ENCODE measurements at places on chromosomes 3 and 15.

GRCh38 chr3:16286161-16286560 is 21.1 kb downstream of the OXNAD1 start:
- peak; percentile 24 for DNase-seq

DNA sequence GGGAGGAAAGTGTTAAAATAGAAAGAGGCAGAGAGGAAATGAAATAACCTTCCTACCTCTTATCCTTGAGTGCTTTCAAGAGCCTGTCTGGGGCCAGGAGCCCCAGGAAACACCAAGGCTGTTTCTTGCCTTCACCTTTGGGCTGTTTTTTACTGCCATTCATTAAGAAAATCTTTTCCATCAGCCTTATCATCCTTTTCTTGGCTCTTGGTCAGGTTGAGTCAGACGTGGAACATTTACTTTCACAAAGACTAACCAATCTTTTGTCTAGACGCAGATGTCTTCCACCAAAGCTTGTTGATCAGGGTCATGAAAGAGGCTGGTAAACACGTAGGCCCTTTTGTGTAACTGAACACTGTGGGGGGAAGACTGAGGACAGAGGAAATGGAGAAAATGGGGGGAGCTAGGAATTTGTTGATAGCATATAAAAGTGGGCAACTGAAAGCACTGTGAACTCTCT is 151.0 kb upstream of the THBS1 start:
- peak; percentile 24 for DNase-seq

GRCh38 chr3:66747261-66747660 is 246.4 kb upstream of the LRIG1 start:
- DNase-seq, result no peak

- peak; percentile 79 for DNase-seq
Measured at GRCh38 chr3:42501681-42502428, 588 bp upstream of the VIPR1 start.

DNA sequence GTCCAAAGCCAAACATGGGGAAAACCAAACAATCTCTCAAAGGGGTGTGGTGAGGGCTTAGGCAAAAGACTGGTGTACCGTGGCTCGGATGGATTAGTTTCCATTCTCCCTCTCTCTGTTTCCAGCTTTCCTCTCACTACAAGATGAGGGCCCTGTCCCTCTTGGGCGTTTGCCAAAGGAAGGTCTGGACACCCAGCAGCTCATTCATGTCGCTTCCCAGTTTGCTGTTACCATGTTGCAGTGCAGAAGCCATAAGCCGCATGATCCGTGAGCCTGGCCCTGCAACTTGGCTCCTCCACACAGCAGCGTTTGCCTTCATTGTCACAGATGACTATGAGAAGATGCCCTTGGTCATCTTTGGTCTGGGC is 92.2 kb downstream of the APBA2 start:
- DNase-seq, result no peak

- no peak for DNase-seq
Measured at GRCh38 chr3:152843955-152844354, 9.0 kb downstream of the P2RY1 start.

- DNase-seq, result no peak
Measured at GRCh38 chr3:127083778-127084397, 101.0 kb downstream of the PLXNA1 start.

GRCh38 chr3:138032567-138032966 is 22.6 kb downstream of the CLDN18 start:
- DNase-seq, result no peak

GRCh38 chr15:77440378-77440999 is 19.8 kb downstream of the HMG20A start:
- peak; percentile 38 for DNase-seq

DNA sequence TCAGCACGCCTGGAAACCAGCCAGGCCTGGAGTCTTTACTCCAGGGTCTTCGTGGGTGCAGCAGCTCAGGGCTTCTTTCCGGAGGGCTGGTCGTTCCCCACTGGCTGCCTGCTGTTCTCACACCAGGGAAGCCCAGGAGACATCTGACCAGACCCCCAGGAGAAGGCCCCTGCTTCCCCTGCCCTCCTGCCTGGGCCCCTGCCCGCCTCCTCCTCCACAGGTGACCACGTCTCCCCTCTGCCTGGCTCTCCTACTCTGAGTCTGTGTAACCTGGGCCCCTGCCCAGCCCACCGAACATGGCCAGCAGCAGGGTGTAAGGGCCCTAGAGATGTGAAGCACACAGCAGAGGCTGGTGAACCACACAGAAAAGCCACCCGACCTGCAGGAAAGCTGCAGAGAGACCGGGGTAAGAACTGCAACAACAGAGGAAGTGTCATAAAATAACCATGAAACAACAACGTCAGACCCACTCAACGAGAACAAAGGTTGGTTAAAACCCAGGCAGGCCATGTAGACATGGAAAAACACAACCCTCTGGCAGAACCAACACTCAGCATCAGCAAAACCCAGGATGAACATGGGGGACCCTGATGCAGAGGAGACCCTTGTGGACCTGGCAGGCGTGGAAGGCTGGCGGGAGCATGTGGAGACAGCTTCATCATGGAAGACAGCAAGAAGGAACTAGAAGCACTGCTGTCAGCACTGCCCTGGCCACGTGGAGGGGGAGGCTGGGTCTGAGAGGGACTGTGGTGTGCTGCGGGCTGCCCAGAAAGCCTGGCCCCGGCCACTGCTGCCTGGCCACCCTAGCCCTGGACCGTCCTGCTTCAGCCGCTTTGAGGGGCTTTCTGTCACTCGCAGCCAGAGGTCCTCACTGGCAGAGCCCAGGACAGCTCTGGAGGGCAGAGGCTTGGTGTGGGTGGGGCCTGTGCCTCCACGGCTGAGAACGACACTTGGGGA is 20.4 kb downstream of the UROC1 start:
- no peak for DNase-seq

GRCh38 chr3:186653080-186653707 is 12.6 kb upstream of the HRG start:
- DNase-seq, result peak; percentile 63

DNA sequence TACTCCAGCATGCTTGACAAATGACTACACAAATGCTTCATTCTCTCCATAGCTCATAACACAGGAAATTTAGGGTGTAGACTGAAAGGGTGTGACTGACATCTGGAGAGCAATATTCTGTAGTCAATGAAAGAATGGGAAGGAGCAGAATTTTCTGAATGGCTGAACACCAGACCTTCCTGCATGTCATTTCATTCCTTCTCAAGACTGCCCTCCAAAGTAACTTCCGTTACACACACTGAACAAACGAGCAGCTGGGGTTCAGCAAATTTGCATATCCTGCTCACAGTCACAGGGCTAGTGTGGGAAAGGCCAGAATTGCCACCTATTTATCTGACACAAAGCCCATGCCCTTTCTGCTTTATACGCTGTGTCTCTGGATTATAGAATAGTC is 325.0 kb upstream of the CFAP20DC start:
- peak; percentile 43 for DNase-seq

- DNase-seq, result peak; percentile 67
Measured at GRCh38 chr3:32340039-32340438, 51.6 kb upstream of the CMTM7 start.

DNA sequence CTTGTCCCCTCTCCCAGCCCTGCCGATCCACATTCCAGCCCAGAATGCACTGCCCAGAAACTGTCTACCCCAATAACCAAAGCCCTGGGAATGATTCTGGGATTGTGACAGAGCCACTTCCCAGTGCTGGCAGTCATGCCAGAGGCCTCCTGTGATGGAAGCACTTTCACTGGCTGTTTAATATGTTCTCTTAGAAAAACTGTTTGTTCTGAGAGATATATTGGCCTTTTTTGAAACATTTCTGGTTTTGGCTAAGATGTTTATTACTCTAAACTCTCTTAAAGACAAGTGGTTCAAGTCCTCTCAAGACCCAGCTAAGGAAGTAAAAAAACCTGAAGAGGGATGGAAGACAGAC is 74.0 kb upstream of the HACD2 start:
- DNase-seq, result no peak

DNA sequence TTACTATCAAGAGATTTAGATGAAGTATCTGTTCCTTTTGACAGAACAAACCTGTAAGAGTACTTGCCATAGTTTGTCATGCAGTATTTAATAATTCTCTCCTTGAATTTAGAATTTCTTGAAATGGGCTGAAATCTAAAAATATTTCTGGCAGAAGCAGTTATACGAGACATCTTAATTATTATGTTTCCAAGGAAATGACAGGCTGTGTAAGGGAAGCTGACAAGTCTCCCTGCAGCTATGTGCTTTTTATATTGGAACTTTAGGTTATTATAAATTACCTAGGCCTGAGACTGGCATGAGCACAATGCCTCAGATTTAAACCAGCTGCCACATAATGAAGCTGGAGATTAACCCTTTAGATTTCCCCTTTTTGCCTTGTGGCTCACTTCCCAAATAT is 365.0 kb upstream of the EPHA6 start:
- no peak for DNase-seq

DNA sequence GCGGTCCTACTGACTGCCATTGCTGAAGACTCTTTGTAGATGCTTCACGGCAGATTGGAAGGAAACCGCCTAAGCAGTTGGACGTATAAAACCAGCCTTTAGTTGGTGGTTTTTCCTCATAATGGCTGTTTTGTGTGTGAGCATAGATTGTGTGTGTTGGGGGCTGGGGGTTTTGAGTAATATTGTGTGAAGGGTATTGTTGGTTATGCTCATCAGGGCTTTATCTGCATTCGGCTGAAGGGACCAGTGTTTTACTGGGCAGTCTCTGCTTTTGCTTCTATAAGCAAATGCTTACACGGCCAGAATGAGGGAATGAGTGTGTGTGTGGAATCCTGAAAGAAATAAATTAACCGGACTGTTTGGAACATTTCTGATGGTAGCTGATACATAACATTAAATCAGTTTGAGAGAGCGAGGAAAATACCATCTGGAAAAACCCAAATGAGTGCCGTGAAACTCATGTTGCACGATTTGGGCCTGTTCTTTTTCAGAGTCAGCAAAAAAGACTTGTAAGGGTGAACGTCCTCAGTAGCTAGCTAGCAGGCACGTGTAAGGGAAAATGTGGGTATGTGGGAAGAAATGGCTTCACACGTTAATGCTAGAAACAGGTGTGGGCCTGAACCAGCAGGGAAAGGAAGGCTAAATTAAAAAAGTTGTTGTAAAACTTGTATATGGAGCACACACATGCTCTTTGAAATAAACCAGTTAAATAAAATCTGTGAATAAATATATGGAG is 1.9 kb downstream of the MITF start:
- no peak for DNase-seq

DNA sequence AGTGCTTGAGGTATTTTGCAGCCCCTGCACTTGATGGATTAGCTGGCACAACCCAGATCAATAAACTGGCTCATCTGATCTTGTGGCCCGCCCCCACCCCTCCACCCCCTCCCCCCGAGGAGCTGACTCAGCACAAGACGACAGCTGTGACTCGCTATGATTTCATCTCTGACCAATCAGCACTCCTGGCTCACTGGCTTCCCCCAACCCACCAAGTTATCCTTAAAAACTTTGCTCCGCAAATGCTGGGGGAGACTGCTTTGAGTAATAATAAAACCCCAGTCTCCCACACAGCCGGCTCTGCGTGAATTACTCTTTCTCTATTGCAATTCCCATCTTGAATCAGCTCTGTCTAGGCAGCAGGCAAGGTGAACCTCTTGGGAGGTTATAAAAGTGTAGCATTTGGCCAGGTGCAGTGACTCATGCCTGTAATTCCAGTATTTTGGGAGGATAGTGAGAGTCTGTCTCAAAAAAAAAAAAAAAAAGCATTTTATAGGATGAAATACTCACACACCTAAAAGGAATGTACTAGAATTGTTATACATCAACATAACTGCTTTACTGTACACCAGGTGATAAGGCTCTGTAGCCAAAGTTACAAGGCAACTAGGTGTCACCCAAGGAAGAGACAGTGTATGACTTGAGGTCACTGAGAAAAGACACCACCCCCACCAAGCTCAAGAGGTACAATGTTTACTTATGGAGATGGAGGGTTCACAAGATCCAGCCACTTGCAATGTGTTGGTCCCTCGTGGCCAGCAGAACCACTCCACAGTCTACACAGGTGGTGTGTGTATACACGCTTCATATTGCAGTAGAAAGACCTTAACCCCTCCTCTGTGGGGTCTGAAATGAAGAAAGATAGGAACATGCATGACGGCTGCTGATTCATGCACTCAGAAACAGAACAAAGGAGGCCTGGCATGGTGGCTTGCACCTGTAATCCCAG is 8.6 kb downstream of the ZNF445 start:
- no peak for DNase-seq

GRCh38 chr3:169477790-169478189 is 185.7 kb downstream of the MECOM start:
- no peak for DNase-seq

GRCh38 chr15:47349179-47349578 is 368.1 kb upstream of the SEMA6D start:
- no peak for DNase-seq

- no peak for DNase-seq
Measured at GRCh38 chr3:182323898-182324297, 469.4 kb upstream of the ATP11B start.

DNA sequence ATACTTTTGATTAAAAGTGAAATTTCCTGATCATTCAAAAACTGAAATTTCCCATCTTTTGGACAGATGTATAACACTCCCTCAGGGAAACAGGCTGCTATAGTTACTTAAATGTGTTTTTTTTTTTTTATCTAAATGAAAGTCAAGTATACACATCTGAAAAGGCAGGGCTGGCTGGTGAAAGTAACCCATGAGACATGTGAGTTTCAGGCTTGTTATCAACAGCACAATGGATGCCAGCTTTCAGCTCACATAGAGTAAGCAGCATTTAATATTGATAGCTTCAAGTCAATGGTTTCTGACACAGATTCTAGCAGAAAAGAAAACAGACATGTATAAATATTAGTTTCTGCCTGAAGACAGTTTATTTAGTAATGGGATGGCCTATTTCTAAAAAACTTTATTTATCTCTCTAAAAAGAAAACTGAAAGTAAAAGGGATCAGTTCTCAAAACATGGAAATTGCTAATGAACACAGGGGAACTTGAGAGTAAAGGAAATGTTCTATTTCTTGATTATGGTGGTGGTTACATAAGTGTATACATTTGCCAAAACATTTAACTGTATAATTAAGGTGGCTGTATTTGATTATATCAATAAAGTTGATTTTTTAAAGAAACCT is 89.7 kb upstream of the CMC1 start:
- DNase-seq, result no peak

DNA sequence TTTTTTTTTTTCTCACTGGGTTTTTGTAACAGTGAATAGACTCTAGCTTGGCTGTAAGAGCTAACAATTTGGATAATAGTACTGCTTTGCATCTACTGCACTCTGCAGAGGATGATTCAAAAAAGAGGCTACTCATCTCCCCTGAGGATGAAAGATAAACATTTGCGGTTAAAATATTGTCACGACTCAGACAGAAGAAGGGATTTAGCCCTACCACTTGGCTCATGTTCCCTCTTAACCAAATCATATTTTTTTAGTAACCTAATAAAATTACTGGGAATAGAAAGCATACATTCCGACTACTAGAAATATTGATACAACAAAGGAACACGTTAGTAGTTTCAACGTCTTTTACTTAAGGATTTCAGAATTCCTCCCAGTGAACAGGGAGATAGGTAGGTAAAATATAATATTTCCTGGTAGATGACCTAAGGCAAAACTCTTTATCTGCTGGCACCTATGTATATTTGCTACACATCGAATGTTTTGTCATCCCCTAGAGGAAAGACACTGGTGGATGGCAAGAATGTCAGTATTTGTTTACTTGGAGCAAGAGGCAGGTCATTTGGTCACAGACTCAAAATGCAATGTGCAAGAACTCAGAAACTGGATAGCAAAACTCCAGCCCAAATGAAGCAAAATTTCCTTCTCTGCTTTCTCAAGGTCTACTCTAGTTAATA is 110.8 kb downstream of the GREM1 start:
- DNase-seq, result no peak

GRCh38 chr3:111761309-111761795 is 97.7 kb upstream of the PHLDB2 start:
- peak; percentile 7 for DNase-seq

GRCh38 chr15:50126072-50126471 is 7.0 kb upstream of the ATP8B4 start:
- no peak for DNase-seq

All from GM13976 (cell line).